ENCODE measurements at places on chromosomes 13 and 19.

DNA sequence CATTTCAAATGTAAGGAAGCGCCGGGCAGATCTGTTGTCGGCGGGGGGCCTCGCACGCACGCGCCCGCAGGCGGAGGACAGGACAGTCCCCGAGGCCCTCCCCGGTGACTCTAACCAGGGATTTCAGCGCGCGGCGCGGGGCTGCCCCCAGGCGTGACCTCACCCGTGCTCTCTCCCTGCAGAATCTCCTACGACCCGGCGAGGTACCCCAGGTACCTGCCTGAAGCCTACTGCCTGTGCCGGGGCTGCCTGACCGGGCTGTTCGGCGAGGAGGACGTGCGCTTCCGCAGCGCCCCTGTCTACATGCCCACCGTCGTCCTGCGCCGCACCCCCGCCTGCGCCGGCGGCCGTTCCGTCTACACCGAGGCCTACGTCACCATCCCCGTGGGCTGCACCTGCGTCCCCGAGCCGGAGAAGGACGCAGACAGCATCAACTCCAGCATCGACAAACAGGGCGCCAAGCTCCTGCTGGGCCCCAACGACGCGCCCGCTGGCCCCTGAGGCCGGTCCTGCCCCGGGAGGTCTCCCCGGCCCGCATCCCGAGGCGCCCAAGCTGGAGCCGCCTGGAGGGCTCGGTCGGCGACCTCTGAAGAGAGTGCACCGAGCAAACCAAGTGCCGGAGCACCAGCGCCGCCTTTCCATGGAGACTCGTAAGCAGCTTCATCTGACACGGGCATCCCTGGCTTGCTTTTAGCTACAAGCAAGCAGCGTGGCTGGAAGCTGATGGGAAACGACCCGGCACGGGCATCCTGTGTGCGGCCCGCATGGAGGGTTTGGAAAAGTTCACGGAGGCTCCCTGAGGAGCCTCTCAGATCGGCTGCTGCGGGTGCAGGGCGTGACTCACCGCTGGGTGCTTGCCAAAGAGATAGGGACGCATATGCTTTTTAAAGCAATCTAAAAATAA is 18.2 kb downstream of the IL17D start:
- DNase-seq = no peak

- DNase-seq = no peak
These were observed 168.0 kb downstream of the TNFSF13B start for GRCh38 chr13:108437496-108437895.

DNA sequence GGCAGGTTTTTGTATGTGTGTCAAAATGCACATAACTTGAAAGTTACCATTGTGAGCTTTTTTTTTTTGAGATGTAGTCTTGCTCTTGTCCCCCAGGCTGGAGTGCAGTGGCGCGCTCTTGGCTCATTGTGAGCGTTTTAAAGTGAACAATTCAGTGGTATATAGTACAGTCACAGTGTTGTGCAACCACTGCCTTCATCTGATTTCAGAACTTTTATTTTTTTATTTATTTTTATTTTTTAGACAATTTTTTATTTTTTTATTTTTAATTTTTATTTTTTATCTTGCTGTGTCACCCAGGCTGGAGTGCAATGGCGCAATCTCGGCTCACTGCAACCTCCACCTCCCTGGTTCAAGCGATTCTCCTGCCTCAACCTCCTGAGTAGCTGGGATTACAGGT is 15.0 kb downstream of the SLC25A42 start:
- no peak for DNase-seq

DNA sequence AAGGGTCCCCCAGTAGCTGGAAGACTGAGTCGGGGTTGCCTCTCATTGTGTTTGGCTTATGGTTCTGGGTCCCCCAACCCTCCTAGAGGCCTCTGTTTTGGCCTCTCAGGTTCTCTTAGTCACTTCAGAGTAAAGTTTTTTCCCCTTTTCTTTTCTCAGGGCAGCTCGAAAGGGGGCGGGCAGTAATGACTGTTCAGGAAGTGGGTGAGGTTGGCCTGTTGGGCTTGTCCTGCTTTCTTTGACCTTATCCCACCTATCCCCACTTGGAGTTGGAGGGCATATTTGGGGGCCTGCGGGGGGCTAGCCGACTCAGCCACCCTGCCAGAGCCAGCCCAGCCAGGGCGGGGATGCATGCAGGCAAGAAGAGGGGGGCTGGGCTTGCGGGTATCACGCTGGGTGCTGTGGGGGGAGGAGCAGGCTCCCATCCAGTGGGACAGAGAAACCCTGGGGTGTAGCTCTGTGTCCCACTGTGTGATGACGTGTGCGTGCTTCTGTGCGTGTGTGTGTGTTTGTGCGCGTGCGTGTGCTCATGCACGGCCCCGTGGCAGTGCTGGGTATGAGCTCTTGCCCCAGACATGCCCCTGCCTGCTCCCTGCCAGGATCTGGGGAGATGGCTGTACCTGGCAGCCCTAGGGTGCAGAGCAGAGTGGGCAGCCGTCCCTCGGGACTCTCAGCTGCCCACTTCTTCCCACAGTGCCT is 1.4 kb downstream of the CIC start:
- DNase-seq = peak; percentile 64

GRCh38 chr13:105139380-105140285 is 1395.8 kb downstream of the EFNB2 start:
- peak; percentile 4 for DNase-seq

DNA sequence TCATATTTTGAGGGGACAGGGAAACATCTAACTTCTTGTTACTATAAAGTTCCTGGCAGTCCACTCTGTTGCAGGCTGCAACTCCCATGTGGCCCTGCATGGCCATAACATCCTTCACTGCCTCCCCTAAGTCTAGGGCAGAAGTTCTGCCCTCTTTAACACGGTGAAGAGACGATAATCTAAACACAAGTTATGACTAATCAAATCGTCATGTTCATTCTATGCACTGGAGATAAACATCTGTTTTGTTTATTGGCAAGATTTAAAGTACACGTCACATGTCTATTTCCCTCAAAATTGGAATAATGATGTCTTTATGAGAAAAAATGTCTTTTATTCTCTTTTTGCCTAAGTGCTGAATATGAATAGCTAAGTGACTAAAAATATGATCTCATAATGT is 1629.4 kb downstream of the PCDH9 start:
- no peak for DNase-seq

DNA sequence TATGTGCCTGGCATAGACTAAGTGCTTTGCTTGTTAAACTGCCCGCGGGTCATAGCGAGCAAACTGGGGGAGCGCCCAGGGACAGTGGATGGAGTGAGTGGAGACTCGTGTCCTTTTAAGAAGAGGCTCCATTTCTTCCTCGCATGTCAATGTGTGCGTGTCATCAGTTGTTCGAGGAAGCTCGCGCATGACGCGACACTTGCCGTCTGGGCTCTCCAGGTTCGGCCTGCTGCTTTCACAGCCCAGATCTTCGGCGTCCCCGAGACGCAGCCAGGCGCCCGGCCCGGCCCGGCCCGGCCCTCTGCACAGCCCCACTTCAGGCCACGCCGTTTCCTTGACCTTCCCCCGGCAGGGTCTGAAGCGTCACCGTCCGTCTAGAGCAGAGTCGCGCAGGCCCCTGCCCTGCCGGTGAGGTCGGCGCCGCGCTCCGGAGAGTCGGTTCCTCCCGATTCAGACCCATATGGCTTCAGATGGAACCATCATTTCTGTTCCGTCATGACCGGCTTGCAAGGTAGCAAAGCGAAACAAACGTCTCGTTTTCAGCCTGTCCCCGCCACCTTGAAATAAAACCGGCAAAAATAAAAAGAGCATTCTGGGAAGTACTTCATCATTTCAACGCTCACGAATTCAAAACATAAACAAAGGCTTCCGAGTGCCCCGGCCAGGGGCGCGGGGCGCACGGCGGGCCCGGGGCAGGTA is 599 bp upstream of the ARHGEF7 start:
- peak; percentile 41 for DNase-seq

DNA sequence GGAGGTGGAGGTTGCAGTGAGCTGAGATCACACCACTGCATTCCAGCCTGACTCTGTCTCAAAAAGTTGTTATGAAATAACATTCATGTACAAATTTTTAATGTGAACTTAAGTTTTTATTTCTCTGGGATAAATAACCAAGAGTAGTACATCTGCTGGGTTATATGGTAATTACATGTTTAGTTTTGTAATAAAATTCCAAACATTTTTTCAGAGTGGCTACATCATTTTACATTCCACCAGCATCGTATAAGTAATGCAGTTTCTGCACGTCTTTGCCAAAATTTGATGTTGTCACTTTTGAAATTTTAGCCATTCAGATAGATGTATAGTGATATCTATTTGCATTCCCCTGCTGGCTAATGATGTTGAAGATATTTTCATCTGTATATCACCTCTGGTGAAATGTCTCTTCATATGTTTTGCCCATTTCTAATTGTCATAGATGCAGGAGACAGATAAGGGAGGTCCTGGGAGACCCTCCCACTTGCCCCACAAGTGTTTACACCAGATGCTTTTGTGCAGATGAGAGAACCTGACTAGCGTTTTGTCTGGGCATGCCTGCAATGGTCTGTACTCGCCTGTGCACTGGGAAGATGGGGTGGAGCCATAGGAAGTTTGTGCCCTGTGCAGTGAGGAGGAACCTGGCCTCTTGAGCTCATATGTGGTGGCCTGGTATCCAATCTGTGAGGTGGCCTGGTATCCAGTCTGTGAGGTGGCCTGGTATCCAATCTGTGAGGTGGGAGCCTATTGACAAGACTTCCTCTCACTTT is 12.7 kb upstream of the KBTBD6 start:
- DNase-seq = no peak

- peak; percentile 36 for DNase-seq
These were observed 740 bp downstream of the WDFY2 start for GRCh38 chr13:51584731-51585672.

DNA sequence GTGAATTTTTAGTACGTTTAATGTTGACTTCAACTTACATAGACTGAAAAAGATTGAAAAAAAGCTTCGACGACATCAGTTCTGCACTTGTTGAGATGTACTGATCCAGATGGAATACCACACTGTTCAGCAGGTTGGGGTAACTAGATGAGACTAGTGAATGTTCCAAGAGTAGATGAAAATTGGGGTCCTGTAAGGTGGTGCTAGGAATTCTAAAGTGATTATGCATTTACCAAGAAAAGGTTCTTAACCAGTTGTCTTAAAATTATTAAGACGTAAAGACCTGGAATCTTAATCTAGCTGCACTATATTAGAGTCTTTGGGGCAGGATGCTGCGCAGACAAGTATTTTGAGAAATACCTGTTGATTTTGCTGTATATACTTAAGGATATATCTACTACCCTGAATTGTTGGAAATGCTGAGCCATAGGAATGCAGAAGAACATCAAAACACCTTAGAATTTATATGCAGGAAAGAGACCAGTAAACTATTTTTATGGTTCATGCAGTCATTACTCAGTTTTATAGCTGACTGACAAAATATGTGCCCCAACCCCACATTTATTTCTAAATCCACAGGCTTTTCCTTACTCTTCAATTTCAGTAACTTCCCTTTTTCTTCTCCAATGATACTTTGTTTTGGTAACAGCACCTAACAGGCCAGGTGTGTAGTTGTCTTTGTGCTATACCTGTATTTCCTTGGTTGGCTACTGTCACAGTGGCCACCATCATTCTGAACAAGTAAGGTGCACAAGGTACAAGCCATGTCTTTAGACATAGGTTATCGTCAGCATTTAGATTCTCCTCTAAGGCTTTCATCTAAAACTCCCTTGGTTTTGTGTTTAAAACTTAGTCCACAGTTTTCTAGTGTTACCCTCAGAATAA is 8.6 kb downstream of the MIR17HG start:
- DNase-seq = no peak

DNA sequence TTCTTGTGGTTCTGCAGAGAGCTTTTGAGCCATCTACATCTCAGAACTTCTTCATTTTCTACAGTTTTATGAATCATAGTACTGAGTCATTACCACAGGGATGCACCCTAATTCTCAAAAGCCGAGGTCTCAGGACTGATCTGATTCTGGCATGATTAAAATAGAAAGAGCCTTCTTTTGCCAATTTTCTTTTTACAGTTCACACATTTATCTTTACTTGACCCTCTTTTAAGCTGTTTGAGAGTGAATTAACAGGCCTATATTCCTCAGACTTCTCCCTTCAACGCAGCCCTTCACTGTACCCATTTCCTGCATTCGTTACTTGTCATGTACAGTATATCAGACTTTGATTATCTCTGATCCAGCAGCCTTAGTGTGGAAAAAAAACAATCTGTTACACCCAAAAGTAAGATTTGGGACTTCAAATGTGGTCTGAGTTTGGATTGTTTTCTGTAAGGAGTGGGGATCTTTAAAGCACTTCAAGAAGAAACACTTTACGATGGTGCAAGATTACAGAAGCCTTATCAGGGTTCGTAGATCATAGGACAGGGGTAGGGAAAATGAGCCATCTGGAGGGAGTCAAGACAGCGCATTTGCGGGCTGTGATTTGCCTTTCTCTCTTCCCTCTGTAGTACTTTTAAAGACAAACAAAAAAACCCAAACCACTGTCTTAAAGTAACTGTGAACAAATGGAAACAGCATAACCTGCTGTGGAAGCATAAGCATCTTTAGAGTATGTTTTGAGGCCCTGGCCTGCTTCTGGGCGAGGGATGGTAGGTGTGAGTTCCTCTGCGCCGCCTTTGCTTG is 15.3 kb upstream of the GPR183 start:
- DNase-seq = no peak

DNA sequence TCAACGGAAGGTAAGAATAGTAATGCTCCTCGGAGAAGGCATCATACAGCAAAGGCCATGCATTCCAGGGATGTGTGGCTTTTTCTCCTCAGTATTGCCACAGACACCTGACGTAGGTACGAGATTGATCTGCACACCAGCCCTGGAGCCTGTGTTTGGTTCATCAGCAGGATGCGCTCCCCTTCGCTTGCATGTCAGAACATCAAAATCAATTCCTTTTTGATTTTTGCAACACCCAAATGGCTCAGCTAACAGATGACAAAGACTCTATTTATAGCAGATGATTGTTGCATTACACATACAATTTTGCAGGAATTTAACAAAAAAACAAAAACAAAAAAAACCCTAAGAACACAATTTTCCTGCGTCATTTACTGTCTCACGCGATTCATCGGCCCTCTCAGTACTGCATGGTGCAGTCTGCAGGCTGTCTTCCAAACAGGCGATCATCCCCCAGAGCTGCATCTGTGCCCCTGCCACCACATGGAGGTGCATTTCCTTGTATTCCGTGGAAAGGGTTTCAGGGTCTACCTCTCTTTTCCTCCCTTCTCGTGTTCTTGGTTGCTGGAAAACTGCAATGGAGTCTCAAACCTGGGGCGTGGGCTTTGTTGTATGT is 207.3 kb downstream of the TEX29 start:
- no peak for DNase-seq

GRCh38 chr13:22839603-22840530 is 340.9 kb upstream of the SGCG start:
- no peak for DNase-seq

- DNase-seq = no peak
These were observed 1228.1 kb downstream of the SLITRK1 start for GRCh38 chr13:82654143-82654542.

All from head of caudate nucleus (tissue), 42 donors.